ENCODE measurements at places on chromosomes 5 and 9. TPM values are rescaled to one million over a fixed set of nuclear protein-coding genes. Genes with fewer than 3 reads are reported as not detected.

DNA sequence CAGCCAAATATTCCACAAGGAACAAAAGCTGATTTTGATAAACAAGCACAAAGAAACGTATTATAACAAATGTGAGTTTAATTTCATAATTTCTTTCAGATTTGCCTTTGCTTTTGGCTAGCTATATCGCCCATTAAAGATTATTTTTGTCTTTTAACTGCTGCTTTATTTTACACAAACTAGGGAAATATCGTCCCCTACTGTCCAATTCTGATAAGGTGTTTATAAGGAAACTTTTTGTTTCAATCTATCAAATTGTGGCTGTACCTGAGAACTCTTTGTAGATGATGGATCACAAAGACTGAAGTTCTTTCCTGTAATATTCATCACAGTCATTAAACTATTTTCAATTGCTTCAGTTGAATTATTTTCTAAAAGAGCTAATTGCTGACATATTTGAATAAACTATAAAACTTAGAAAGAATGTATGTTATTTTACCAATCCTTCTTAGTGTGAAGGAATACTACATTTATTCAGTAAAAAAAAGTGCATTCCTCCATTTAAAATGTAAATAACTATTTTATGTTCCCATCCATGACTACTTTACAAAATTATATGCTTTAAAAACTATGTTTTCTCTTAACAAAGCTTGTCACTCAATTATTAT lies 431.3 kb upstream of the ITGA1 start:
- no peak for DNase-seq

CCL28 gene
- 4.8 TPM for total RNA-seq

- no peak for DNase-seq
Observed at GRCh38 chr9:90069085-90069484, 464.3 kb downstream of the GADD45G start.

- no peak for DNase-seq
Observed at GRCh38 chr9:125415583-125416460, 154.2 kb downstream of the GAPVD1 start.

DNA sequence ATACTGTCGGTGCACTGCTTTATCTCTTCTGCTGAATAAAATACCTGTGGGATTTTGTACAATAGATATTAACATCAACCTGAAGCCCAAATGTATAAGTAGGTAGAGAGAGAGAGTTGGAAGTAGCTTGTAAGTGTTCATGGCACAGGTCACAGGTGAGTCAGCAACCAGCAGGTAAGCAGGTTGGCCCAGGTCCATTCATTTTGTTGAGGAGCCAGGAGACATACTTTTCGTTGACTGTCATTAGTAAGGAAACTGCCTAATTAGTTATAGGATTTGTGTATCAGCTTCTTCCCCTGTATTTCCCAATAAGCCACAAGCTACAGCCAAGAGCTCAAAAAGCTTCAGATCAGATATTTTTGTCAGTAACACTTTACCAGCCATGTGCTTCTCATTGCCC lies 650.8 kb downstream of the IRX1 start:
- no peak for DNase-seq

FRMD3 gene
- 2.0 TPM for total RNA-seq

DNA sequence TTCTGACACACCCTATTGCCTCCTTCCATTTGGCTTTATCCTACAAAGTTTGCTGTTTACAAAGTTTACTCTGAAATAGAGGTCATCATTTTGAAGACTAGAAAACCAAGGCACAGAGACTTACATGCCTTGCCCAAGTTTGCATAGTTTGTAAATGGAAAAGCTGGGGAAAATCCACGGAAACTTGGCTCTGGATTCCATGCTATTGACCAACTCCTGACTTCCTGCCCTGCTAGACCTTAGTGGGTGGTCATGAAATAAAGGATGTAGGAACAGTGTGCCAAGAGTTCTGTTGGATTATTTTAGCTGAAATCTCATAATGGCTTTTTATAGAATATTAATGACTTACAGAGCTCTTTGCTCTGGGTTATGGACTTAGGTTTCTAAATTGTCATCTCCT lies 69.5 kb downstream of the GRIA1 start:
- DNase-seq: no peak

GRCh38 chr9:115057559-115057958 lies 60.4 kb downstream of the TNC start:
- DNase-seq: no peak

PAX5 gene
- total RNA-seq: not detected

- DNase-seq: no peak
Observed at GRCh38 chr9:124428751-124429529, 13.7 kb upstream of the PSMB7 start.

WDR38 gene
- not detected for total RNA-seq

DNA sequence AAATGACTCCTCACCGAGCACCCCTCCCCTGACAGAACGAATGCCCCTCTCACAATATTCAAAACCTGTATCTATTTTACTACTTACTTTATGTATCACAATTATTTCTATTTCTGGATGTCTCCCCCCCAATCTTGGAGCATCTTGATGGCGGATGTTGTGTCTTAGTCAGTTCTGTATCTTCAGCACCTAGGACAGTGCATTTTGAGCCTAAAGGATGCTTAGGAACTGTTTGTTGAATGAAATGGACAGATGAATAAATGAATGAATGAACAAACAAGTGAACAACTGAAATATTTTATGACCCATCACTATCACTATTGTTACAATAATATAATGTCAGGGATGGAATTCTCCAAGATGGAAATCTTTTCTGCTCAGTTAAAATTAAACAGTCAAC lies 295.7 kb downstream of the DNAH5 start:
- no peak for DNase-seq

SPATA31D1 gene
- not detected for total RNA-seq

MEGF10 gene
- not detected for total RNA-seq

- DNase-seq: no peak
Observed at GRCh38 chr9:15287309-15287708, 19.7 kb downstream of the TTC39B start.

GRCh38 chr9:133633681-133634080 lies 2.5 kb upstream of the DBH start:
- no peak for DNase-seq

CTSV gene
- total RNA-seq: 3.0 TPM

- DNase-seq: no peak
Observed at GRCh38 chr5:589588-589987, 22.6 kb upstream of the CEP72 start.

PHF24 gene
- 0.07 TPM for total RNA-seq

INSYN2B gene
- 0.78 TPM for total RNA-seq

DNA sequence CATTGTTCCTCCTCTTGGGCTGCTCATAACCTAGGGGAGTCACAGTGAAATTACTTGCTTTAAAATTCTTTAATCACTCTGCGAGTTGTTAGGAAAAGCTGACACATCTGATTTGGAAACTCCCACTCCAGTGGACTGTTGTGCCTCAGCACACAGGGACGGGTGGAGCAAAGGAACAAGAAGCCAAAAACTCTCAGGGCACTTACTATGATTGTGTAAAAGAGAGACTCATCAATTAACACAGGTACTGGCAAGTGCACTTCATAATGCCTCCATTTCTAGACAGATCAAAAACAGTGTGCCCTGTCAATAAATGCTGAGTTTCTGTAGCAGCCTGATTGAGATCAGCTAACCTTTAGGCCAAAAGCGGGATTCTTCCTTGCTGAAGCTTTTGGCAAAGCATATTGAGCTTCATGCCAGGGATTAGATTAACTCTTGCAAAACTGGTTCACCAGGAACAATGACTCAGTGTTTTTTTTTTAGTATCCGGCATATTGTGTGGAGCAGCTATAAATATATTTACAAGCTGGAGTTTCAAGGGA lies 55.9 kb downstream of the TMC1 start:
- no peak for DNase-seq
